ENCODE measurements at places on chromosomes 5 and 9.

DNA sequence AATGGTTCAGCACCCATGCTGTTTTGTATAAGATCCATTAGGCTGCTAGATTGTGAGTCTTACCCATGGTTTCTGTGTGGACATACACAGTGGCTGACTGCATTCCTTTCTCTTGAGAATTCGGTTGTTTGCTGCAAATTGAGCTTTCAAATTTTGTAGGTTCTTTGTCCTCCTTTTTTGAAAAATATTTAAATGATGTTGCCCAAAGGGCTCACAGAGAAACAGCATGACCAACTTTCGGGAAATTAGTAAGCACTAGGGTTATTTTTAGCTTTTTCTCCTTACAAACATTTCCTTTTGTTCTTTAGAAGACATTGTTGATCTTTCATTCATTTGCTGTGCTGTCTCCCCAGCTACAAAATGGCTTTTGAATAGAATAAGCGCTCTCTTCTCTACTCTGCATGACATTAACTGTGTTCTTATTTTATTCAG lies 79.4 kb downstream of the NLN start:
- DNase-seq, result no peak

DNA sequence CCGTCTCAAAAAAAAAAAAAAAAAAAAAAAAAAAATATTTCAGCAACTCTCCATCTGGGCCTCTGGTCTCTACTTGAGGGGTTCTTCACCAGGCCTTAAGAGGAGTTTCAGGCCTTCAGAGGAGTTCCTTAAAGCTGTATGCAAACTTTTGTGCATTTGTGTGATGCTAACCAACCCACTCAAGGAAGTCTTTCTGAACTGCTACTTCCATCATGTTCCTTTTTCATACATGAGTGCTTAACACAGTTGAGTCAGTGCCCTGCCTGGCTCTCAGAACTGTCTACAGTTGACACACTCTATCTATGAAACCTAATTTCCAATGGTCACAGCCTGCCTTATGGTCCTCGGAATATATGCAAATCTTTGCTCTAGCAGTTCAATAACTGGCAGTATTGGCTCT lies 146.5 kb downstream of the MEF2C start:
- no peak for DNase-seq

DNA sequence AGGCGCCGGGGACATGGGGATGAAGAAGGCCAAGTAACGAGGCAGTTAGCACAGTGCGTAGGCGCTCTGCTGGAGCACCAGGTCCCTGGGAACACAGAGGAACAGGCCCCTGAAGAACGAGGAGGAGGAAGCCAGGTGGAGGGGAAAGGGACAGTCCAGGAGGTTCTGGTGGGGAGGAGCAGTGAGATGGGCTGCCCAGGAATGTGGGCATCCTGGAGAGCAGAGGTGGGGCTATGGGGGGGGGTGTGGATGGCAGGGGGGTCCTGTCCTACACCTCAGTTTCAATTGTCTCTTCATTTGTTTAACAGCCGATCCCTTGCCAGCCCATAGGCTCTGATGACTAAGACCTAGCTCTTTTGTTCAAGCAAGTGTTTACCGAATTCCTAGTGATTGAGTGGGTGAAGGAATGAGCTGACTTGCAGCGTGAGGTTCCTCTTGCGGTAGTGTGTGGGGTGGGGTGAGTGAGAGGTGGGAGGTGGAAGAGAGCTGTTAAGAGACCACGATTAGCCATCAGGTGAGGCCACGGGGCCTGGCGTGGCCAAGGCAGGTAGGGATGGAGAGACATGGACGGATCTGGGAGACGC lies 8.4 kb upstream of the PHYHD1 start:
- no peak for DNase-seq

GRCh38 chr5:5799826-5800225 lies 377.3 kb downstream of the ICE1 start:
- no peak for DNase-seq

- DNase-seq, result no peak
Observed at GRCh38 chr5:56317923-56318561, 84.9 kb upstream of the ANKRD55 start.

- no peak for DNase-seq
Observed at GRCh38 chr5:126267438-126267837, 155.8 kb upstream of the GRAMD2B start.

GRCh38 chr9:100699668-100700067 lies 121.8 kb downstream of the CAVIN4 start:
- no peak for DNase-seq

GRCh38 chr5:173800340-173800739 lies 87.8 kb upstream of the CPEB4 start:
- no peak for DNase-seq

GRCh38 chr5:78594610-78595457 lies 53.7 kb downstream of the LHFPL2 start:
- no peak for DNase-seq

- no peak for DNase-seq
Observed at GRCh38 chr9:137866226-137867141, 11.1 kb upstream of the CACNA1B start.

- DNase-seq, result no peak
Observed at GRCh38 chr5:73256012-73256411, 83.0 kb downstream of the TMEM174 start.

DNA sequence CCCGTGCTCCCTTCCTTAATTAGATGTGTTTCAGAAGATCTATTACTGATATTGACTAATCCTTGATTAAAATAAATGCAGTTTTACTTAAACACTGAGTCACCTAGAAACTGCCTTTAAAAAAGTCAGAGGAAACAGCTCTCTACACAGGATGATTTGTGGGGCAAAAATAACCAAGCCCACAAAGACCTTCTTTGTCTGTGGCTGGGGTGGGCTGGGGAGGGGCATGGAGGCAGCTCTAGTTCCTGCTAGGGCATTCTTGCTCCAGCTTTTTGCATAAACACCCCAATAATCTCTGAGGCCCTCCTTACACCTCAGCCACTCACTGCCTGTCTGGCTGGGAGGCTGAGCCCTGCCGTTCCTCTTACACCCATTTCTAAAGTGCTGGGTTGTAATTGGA lies 227.6 kb upstream of the DAP start:
- no peak for DNase-seq

GRCh38 chr9:16120231-16120641 lies 567.4 kb downstream of the CCDC171 start:
- no peak for DNase-seq

GRCh38 chr5:149849966-149850910 lies 94.4 kb downstream of the PDE6A start:
- no peak for DNase-seq

DNA sequence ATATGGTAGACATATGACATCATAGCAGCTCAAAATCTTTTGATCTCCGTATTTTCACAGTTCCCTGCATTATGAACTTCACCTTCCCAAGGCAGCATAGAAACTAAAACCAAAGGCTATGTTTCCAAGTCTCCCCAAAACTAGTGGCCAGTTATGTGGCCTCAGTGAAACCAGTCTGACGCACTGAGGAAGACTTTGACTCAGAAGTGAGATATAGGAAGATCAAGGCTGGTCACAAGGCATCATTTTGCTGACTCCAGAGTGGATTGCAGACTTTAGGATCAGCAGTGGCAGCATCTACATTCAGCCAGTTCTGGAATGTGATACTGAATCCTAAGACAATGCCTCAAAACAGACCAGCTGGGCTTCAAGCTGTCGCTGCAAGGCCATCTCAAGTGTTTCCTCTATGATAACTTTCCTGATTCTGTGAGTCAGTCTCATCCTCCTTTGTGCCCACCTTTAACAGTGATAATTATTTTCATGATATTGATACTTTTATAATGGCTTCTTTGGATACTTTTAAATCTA lies 34.4 kb upstream of the ELL2 start:
- DNase-seq, result no peak

DNA sequence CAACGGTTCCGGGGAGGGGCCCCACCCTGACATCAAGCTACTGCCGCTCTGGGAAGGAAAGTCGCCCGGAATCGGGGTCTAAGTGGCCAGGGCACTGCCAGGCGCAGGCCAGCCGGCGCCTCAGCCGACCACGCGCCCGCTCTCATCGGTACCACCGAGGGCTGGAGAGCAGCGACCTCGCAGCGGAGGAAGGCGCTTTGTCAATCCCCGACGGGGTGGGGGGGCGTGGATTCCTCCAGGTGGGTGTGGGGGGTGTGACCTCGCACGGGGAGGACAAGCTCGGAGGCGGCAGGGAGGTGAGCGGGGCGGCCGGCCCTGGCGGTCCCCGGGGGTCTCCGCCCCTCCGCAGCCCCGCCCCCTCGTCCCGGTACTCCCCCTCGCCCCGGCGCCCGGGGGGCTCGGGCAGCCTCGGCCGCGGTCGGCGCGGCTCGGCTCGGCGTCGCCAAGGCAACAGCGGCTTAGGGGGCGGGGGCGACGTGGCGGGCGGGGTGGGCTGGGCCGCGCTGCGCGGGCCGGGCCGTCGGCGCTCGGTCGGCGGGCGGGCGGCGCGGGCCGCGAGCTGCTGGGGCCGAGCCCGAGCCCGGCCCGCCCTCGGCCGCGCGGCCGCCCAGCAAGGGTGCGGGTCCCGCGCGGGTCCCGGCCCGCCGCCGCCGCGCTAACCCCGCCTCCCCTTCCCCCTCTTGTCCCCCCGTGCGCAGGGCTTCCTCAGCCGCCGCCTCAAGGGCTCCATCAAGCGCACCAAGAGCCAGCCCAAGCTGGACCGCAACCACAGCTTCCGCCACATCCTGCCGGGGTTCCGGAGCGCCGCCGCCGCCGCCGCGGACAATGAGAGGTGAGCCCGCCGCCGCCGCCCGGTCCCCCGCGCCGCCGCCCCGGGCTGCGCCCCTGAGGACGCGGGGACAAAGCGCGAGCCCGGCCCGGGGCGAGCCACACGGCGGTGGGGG lies 47.5 kb downstream of the DAB2IP start:
- DNase-seq, result peak; percentile 76

- DNase-seq, result no peak
Observed at GRCh38 chr9:137070906-137071275, 534 bp upstream of the SAPCD2 start.

DNA sequence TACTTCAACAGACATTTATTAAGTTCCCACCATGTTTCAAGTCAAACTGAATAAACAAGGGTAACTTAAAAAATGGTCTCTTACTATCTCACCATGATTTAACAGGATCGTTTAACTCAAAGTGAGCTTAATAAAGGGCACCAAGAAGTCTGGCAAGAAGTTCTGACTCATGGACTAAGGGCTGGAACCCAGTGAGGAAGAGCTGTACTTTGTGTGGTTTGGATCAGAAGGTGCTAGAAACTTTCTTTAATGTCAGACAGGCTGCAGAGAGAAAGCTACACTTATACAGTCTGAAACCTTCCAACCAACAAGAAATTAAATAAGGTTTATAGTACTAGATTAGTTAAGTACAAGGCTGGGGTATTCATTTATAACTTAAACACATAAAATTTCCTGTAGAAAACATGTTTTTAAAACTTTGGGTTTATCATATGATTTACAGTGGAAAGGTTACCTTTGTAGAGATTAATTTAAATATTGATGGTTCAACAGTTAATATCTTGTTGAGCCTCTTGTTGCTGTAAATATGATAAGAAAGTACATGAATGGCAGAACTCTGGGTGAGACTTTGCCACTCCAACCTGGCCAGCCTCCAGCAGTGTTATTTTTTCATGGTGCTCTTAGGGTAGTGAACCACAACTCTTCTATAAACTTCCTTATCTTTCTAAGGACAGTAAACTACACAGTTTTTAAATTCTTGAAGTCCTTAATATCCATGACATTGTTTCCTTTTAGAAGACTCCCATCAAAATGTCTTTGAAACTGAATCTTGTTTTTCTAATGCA lies 162.8 kb downstream of the MAN2A1 start:
- no peak for DNase-seq

DNA sequence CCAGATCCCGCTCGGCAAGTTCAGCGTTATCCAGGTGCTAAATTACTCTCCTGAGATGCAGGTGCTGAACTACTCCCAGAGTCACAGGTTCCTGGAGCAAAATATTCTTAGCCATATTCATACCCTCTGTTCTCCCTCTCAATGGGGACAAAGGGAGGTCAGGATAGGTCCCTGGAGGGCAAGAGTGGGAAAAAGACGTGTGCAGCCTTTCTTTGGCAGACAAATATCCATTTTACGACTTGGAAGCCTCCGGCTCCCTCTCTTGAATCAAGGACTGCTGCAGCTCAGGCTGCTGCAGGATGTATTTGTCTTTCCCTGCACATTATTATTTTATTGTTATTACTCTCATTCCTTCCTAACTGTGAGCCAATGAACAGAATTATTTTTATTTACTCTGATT lies 590.2 kb downstream of the NR2F1-AS1 start:
- no peak for DNase-seq

DNA sequence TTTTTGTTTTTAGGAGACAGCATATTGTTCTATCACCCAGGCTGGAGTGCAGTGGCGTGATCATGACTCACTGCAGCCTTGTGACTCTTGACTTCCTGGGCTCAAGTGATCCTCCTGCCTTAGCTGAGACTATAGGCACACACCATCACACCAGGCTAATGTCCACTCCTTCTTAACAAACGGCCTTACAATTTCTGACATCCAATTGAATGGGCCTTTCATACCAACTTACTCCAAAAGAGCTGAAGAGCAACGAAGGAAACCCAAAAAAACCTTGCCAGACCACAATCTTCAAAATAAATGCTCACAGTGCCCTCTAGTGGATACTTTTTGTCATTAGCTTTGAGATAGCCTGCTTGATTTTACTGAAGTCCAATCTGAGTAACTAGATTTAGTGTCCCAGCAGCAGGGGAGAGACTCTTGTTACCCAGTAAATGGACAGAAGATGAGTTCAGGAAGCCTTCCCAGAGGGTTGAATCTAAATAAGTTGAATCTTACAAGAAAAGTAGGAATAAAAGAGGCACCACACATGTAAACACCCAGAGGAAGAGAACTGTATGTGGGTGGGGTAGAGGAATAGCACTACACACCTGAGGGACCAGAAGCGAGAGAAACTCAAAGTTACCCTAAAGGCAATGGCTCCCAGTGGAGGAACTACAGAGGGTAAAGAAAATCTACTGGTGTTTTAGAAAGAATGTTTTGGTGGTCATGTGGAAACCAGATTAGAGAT lies 9.3 kb downstream of the ZNF622 start:
- peak; percentile 61 for DNase-seq

DNA sequence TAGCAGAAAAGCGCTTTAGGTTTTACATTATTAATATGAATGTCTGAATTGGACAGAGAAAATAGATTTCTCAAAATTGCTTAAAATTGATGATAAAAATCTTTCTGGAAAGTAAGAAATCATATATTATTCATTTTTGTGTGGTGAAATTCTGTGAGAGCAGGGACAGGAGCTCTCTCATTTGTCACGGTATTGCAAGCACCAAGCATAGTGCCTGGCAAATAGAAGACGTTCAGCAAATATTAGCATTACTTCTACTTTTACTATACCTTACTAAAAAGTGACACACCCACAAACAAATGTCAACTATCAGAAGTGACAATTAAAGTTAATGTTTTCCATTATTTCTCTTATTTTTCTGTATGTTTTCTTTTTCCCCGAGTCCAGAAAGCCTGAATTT lies 69.1 kb downstream of the XRCC4 start:
- DNase-seq, result no peak
